Progenitor cell of endocrine pancreas (in vitro differentiated cells): ENCODE measurements at places on chromosomes 13 and 19. TPM values are rescaled to one million over a fixed set of nuclear protein-coding genes. Genes with fewer than 3 reads are reported as not detected.

DNA sequence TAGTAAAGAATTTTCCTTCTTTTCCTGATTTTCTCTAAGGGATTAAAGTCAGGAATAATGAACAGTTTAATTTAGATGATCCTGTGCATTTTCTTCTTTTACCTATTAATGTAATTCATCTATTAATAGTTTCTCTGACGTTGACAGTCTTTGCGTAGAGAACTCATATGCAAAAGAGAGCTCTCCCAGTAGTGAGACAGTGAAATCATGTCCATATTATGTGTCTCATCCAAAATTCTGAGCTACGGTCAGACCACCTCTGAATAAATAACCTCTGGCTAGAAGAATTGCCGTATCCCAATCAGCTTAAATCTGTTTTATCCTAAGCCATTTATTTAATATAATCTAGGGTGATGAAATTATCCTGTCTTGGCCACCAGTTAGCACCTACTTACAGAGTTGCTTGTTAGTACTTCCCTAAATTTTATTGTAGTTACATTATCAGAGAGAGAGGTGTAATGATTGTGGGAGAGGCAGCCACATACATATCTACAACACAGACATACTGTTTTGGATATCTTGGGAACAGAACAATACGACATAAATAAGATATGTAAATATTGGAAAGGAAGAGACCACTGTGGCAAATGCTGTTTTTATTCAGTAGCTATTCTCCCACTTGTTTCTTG is 30.7 kb downstream of the PDS5B start:
- H3K27ac ChIP-seq, result no peak overlapping the region
- H3K27me3 ChIP-seq, result no peaks in the 10 kb centered on the region
- peaks cover 32% of the 10 kb centered on the region for H3K36me3 ChIP-seq
- DNase-seq, result no peak

- no peaks in the 10 kb centered on the region for H3K27me3 ChIP-seq
- no peak overlapping the region for H3K4me3 ChIP-seq
- no peak for DNase-seq
- no peak overlapping the region for H3K27ac ChIP-seq
- H3K36me3 ChIP-seq, result no peaks in the 10 kb centered on the region
These were observed 202.5 kb upstream of the RFC3 start for GRCh38 chr13:33615436-33615835.

DNA sequence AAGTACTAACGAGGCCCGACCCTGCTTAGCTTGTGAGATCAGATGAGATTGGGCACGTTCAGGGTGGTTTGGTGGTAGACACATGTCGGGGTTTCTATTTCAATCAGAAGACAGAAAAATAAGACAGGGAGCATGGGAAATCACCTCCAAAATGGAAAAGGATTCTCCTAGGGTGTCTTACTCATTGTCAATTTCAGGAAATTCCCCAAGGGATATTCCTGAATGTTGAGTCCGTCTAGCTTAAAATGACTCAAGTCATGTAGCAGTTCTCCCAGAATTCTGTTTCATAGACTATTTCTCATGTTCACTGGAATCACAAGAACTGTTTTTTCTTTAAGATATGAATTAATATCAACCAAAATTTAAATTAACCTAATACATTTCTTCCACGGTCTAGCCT is 380.1 kb downstream of the EFNB2 start:
- no peak for DNase-seq
- no peak overlapping the region for H3K4me3 ChIP-seq
- peaks cover 3% of the 10 kb centered on the region for H3K27me3 ChIP-seq
- H3K27ac ChIP-seq, result no peak overlapping the region

DNA sequence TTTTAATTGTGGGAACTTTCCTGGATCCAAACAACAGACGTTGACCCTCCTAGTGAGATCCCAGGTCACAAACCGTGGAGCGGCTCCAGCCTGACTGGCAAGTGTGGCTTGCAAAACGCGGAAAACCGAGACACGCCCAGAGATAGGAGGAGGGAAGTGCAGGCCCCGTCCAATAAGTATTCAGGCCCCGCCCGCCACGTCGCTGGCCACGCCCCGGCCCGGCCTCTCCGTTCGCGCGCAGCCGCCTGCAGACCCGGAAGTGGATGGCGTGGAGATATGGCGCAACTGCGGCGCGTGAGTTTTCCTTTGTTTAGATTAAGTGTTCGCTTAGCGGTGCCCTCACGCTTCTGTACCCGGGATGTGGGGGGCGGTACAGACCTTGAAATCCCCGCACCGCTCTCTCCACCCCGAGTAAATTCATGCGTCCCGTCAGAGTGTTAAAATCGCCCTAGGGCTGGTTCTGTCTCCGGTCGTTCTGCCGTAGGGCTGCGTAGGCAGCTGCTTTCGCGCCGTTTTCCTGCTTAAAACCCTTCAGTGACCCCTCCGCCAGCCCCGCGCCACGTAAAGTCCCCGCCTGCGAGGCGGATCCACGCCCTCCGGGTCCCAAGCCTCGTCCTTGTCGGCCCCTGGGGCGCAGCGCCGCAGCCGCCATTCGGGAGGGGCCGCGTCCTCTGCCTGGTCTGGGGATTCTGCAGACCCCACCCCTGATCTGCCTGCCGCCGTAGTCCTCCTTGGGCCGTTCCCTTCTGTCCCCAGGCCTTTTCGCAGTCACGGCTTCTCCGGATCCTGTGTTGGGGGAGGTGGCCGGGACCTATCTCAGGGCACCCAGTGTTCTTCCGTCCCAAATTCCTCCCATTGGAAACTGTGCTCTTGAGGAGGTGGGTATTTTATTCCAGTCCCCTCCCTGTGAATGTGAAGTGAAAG is at the start of gene ZNF766:
Gene ZNF766, plus strand, starts transcription at position 250 of the 924 bp plus-strand sequence. Its CDS starts 27 bp downstream, at position 277.
- peak; percentile 94 for DNase-seq
- peaks cover 18% of the 10 kb centered on the region for H3K4me1 ChIP-seq
- no peaks in the 10 kb centered on the region for H3K27me3 ChIP-seq
- H3K4me3 ChIP-seq, result peak within 1 kb of the TSS; percentile 100

DNA sequence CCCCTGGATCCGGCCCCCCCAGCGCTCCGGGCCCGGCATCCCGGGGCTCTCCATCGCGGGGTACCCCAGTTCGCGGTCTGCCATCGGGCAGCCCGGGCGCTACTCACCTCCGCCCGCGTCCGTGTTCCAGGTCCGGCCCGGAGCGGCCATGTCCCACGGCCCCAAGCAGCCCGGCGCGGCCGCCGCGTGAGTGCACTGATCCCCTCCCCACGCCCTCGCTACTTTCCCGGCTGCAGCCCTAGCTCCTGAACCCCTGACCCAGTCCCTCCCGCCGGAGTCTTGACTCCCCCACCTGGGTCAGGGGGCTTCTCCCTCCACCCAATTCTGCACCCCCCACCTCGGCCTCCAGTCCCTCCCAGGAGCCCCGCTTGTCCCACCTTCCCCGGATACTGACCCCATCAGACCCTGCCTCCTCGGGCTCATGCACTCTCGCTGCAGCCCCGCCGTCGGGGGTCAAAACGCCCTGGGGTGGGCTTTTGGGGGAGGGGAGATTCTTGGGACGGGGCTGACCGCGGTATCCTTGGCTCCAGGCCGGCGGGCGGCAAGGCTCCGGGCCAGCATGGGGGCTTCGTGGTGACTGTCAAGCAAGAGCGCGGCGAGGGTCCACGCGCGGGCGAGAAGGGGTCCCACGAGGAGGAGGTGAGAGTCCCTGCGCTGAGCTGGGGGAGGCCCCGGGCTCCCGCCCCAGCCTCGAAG is 566 bp downstream of the HMG20B start:
- peaks cover 17% of the 10 kb centered on the region for H3K27me3 ChIP-seq
- peaks cover 14% of the 10 kb centered on the region for H3K4me1 ChIP-seq
- H3K36me3 ChIP-seq, result peaks cover 11% of the 10 kb centered on the region
- H3K27ac ChIP-seq, result no peak overlapping the region
- H3K4me3 ChIP-seq, result peak overlapping the region; percentile 69

- no peak overlapping the region for H3K4me3 ChIP-seq
- H3K4me1 ChIP-seq, result no peaks in the 10 kb centered on the region
- DNase-seq, result no peak
- no peak overlapping the region for H3K27ac ChIP-seq
- H3K27me3 ChIP-seq, result peaks cover 20% of the 10 kb centered on the region
These were observed 23.0 kb downstream of the TEX101 start for GRCh38 chr19:43437712-43438111.

DNA sequence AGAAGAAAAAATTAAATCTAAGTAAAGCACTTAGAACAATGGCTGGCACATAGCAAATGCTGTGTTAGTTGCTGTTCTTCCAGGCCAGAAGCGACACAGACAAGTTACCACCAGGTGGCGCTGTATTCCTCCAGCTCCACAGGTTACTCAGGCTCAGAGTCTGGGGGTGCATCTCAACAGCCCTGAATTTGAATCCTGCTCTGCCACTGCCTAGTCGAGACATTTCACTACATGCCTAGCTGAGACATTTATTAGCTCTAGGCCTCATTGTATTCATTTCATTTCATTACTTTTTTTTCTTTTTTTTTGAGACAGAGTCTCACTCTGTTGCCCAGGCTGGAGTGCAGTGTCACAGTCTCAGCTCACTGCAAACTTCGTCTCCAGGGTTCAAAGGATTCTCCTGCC is 16.4 kb upstream of the CYP2B6 start:
- H3K27ac ChIP-seq, result no peak overlapping the region
- DNase-seq, result peak; percentile 56
- no peaks in the 10 kb centered on the region for H3K4me1 ChIP-seq
- peaks cover 10% of the 10 kb centered on the region for H3K27me3 ChIP-seq

- H3K36me3 ChIP-seq, result peaks cover 9% of the 10 kb centered on the region
- peak overlapping the region; percentile 98 for H3K4me3 ChIP-seq
- H3K27ac ChIP-seq, result peak overlapping the region; percentile 98
These were observed 1.1 kb downstream of the ZNF570 start for GRCh38 chr19:37470216-37470615.

GRCh38 chr13:64755961-64756360 is 2474.2 kb downstream of the PCDH9 start:
- no peaks in the 10 kb centered on the region for H3K4me1 ChIP-seq
- H3K36me3 ChIP-seq, result no peaks in the 10 kb centered on the region
- no peak overlapping the region for H3K27ac ChIP-seq
- no peaks in the 10 kb centered on the region for H3K27me3 ChIP-seq
- DNase-seq, result no peak
- H3K4me3 ChIP-seq, result no peak overlapping the region

- H3K36me3 ChIP-seq, result no peaks in the 10 kb centered on the region
- no peak for DNase-seq
- H3K4me3 ChIP-seq, result no peak overlapping the region
- no peak overlapping the region for H3K27ac ChIP-seq
- H3K4me1 ChIP-seq, result peaks cover 11% of the 10 kb centered on the region
- H3K27me3 ChIP-seq, result peaks cover 3% of the 10 kb centered on the region
These were observed 302.7 kb downstream of the DNAJC15 start for GRCh38 chr13:43326100-43326499.

DNA sequence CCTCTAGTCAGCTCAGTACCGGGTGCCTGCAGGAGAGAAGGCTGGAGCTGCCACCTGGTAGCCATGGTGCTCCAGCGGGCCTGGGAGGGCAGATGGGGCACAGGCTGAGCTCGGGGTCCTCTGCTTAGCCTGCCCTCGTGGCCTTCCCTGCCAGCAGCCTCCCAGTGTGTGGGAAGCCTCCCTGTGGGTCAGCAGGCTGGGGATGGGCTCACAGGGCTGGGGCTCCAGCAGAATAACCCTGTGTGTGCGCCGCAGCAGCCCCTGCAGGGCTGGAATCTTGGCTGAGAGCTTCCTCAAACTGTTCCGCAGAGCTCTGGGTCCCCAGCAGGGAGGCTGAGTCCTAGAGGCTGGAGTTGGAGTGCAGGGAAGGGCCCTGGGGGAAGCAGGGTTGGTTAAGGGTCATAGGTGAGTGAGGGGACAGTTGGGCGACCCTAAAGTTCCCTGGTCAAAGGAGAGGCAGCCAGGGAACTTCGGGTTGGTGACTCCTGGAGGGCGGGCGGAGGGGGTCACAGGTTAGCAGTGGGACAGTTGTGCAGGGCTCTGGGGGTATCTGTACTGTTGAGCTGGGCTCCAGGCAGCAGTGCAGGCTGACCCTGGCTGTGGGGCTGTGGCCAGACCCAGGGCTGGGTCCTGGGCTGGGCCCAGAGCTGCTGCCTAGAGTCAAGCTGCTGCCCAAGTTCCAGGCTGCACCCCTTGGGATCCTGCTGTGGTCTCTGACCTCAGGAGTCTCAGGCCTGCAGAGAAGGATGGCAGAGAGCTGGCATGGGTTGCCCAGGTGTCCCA is 14.0 kb downstream of the ARHGAP33 start:
- no peak for DNase-seq

GRCh38 chr13:51714663-51715168 is 89.2 kb downstream of the DHRS12 start:
- H3K27me3 ChIP-seq, result no peaks in the 10 kb centered on the region
- no peak overlapping the region for H3K27ac ChIP-seq
- H3K4me1 ChIP-seq, result no peaks in the 10 kb centered on the region
- no peak overlapping the region for H3K4me3 ChIP-seq
- peaks cover 6% of the 10 kb centered on the region for H3K36me3 ChIP-seq

DNA sequence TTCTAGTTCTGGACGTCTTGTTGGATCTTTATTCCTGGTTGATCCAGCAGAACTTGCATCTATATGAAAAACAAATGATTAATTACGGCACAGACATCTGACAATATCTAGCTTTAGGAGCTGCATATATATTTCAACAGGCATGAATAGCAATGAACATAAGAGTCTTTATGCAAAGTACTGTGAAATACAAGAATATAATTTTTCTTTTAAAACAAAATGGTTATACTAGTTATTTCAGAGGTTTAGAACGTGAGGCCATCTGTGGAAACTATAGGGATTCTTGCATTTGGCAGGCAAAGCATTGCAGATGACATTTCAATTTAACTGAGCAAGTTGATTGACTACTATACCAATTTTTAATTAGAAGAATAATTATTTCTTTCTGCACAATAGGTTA is 40.5 kb downstream of the EFNB2 start:
- H3K27me3 ChIP-seq, result no peaks in the 10 kb centered on the region
- no peak for DNase-seq
- H3K36me3 ChIP-seq, result peaks cover 35% of the 10 kb centered on the region
- H3K4me3 ChIP-seq, result no peak overlapping the region

DNA sequence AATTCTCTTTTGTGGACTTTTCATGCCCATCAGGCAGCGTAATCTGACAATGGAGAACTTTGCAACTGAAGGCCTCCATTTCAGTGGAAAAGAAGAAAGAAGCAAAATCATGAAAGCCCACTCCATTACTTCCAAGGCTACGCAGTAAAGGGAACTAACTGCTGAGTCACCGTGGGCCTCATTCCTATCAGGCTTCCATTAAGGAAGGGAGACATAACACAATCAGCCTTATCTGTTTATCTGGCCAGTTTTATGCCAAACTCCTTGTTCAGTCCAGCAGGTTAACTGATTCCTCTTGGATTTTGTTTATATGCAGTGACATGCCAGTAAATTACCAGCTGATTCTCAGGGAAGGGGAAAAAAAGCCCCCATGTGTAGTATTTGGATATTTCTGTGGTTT is 56.8 kb upstream of the KATNAL1 start:
- H3K36me3 ChIP-seq, result no peaks in the 10 kb centered on the region
- peak overlapping the region; percentile 24 for H3K27ac ChIP-seq

GRCh38 chr13:70945506-70945905 is 837.3 kb upstream of the KLHL1 start:
- no peaks in the 10 kb centered on the region for H3K4me1 ChIP-seq
- H3K4me3 ChIP-seq, result no peak overlapping the region
- H3K27ac ChIP-seq, result no peak overlapping the region
- no peaks in the 10 kb centered on the region for H3K36me3 ChIP-seq
- DNase-seq, result no peak

Gene C19orf38
- 0.31 and 0.33 TPM in 2 replicates for total RNA-seq

Gene PSG5
- total RNA-seq, result not detected in 2 replicates

Gene GPR180
- 5.3 TPM in 2 replicates for total RNA-seq

Gene FGF14
- 4.6 and 5.0 TPM in 2 replicates for total RNA-seq

Gene DHDH
- 1.1 and 1.8 TPM in 2 replicates for total RNA-seq

Gene OR7A5
- not detected in 2 replicates for total RNA-seq

Gene RAVER1
- total RNA-seq, result 50.5 and 53.4 TPM in 2 replicates
